ENCODE measurements at places on chromosomes 3 and 15.

- no peak for DNase-seq
Observed at GRCh38 chr3:88075072-88075471, 16.0 kb downstream of the ZNF654 start.

- no peak for DNase-seq
Observed at GRCh38 chr3:147406028-147406931, at the start of gene ZIC4. ZIC4 (minus strand) TSS chr3:147406543; CDS start chr3:147402797, 3,746 bp downstream.

DNA sequence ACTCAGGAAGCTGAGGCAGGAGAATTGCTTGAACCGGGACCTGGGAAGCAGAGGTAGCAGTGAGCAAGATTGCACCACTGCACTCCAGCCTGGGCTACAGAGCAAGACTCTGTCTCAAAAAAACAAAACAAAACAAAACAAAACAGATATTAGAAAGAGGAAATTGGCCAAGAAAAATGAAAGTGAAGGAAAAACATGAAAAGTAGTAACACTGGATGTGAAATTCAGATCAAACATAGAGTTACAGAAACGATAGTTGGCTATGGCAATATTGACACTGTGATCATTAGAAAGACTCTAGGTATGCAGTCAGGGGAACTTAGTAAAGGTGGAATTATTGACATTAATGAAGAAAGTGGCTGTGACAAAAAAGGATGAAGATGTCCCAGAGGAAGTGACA, 13.2 kb upstream of the TIPARP start:
- no peak for DNase-seq

GRCh38 chr3:152296971-152297370, 28.2 kb downstream of the MBNL1 start:
- DNase-seq: no peak

DNA sequence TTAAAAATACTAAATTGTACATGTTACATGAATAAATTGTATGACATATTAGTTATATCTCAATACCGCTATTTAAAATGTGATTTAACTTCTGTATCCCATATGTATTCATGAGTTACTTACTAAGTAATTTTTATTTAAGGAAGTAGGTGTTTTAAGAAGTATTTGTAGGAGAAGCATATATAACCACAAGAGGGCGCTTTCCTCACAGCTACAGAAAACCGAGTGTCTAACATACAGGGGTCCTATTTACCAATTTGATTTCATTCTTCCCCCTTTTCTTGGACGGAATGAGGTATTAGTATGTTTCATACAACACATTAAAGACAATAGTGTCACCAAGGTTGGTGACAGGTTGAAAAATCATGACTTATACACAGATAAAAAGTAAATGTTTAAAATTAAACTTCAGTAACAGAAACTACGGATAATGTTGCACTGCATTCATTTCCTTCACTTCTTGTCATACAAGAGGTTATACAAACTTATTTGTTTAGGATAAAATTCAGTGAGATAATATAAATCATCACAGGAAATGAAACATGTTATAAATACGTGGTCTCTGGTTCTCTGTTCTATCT, 253.6 kb downstream of the MAGI1 start:
- DNase-seq: no peak

DNA sequence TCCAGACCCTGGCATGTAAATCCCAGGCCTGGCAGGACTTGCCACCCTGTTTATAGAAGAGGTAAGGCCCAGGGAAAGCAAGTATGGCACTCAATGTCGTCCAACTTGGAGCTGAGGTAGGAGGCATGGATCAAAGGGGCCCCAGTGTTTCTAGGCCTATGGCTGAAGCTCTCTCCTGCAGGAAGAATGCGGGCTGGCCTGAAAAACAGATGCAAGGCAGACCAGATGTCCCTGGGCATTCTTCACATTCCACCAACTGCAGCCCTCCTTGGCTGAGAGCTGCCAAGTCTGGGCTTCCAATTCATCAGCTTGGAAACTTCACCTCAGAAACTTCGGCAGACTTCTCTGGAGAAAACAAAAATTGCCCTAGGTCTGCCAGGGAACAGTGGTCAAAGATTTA, 22.2 kb downstream of the MESD start:
- DNase-seq: no peak

DNA sequence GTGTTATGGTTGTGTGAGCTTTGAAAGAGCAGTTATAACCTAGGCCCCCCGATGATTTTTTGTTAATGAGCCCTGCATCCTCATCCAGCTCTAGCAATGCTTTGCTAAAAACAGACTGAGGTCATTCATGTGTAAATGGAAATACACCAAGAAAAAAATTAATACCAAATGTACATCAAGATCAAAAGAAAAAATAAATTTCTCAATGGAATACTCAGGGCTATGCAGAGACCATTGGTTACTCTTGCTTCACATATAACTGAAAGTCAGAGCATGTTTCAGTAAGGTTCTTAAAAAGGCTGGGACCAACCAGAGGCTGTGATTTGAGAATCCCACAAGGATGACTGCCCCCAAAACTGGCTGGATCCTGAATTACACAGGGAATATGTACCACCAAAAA, 48.0 kb downstream of the ARHGAP31 start:
- no peak for DNase-seq

GRCh38 chr3:137304313-137305056, 346.7 kb downstream of the IL20RB start:
- DNase-seq: no peak

DNA sequence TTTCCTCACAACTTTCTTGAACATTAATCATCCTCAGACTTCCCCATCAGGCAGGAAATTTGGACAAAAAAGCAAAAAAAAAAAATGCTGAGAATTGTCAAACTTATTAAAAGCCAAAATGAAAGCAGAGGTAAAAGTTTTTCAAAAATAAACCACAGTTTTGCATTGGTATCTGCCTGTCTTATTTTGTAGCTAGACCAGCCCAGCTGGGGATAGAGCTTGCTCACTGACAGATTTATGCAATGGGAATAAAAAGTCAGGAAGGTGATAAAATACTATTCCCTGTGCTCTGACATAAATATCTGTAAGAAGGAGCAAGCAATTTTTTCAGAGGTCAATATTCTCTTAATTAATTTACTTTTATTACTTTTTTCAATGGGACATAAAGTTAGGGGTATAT, 1006.7 kb upstream of the ALCAM start:
- no peak for DNase-seq

- no peak for DNase-seq
Observed at GRCh38 chr3:65995030-65995429, 43.7 kb downstream of the MAGI1 start.

GRCh38 chr3:181313335-181313734, 323.8 kb upstream of the DNAJC19 start:
- DNase-seq: no peak

GRCh38 chr3:172106989-172107388, 67.6 kb downstream of the FNDC3B start:
- no peak for DNase-seq

DNA sequence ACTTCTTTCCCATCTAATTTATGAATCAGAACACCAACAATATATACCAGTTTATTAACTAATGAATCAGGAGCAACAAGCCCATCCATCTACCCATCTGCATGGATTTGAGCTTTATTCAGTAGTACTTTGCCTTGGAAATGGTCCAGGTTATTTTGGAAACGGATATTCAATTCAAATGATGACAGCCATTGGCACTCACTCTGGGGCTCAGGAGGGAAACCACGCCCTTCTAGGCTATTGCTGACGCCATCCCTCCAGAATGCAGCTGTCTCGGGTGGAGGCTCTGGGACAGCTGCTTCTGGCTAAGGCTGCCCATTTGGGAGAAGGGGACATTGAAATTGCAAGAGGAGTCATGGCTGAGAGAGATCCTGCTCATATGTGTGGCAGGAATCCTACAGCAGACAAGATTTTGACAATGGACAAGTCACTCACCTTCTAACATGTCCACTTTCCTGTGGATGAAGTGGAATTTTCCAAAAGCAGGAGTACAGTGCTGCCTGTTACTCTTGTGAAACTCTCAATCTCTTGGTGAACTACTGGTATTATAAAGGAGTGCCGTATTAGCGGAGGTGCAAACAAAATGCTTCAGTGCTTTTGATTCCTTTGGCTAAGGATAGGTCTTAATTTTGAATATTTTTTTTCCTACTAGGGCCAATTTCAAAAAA, 29.3 kb upstream of the TRAK1 start:
- no peak for DNase-seq

GRCh38 chr15:45810201-45810600, 175.4 kb downstream of the SQOR start:
- DNase-seq: no peak

DNA sequence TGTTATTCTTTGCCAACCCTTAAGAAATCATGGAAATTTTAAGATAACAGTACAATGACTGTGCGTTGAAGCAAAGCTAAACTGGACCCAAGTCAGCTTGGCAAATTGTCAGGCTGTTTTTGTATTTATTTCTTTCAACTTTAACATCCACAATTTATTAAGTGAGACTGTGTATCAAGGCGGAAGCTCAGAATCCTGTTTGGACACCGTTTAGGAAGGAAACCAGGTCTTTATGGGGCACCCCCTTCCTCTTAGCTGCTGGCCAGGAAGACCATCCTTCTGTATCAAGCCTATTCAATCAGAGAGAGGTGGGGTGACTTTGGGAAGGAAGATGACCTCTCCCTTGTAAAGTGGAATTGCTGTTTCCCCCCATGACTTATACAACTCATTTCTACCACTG, 166.0 kb downstream of the MCTP2 start:
- DNase-seq: no peak

GRCh38 chr3:72657666-72658065, 190.6 kb downstream of the SHQ1 start:
- DNase-seq: no peak

GRCh38 chr3:134445636-134446035, 40.1 kb downstream of the ANAPC13 start:
- no peak for DNase-seq

GRCh38 chr3:105786990-105787389, 81.8 kb downstream of the CBLB start:
- DNase-seq: no peak

DNA sequence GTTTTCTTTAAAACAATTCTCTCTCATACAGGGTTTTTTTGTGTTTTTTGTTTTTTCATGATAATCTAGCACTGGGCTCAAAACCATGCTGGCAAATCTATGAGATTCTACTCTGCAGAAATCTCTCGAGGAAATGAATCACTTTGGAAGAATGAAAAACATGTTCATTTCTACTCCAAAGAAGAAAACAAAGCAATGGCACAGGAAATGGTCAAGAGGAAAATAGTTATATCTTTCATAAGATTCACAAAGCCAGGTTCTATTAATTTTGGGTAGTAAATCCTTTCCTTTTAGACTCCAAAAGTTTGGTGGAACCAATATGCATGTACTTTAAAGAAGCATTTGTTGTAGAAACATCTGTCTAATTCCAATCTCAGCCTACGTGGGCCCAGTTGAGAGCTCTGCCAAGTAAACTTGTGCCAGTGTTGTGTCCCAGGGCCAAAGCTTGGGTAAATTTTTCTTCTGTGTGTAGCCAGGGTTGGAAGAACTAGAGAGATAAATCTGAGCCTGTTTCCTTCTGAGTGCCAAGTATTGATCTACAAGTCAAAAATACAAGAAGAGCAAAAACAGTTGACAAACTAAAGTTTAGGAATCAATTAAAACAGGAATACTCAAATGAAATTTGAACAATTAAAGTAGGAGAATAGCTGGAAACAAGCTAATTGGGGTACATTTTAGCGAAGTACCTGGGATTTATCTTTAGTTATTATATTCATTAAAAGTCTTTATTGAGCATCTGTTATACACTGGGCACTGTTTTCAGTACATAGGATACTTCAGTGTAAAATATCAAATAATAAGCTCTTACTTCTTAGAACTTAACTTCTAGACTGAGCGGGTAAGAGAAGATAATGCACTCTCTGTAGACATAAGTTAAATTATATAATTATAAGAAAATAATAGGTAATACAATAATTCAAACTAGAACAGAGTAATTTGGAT, 657.5 kb upstream of the NECTIN3 start:
- DNase-seq: no peak

GRCh38 chr3:13495351-13495813, 15.3 kb downstream of the HDAC11 start:
- no peak for DNase-seq

GRCh38 chr3:49165771-49166751, at the start of gene CCDC71:
CCDC71 (minus strand) TSS chr3:49166331; CDS start chr3:49164208, 2,123 bp downstream.
- DNase-seq: peak; percentile 11

- no peak for DNase-seq
Observed at GRCh38 chr3:141793476-141794260, 30.5 kb downstream of the GRK7 start.

- DNase-seq: no peak
Observed at GRCh38 chr15:40055576-40056293, 16.8 kb upstream of the SRP14 start.

- no peak for DNase-seq
Observed at GRCh38 chr15:84764989-84765388, 16.6 kb downstream of the ZNF592 start.

DNA sequence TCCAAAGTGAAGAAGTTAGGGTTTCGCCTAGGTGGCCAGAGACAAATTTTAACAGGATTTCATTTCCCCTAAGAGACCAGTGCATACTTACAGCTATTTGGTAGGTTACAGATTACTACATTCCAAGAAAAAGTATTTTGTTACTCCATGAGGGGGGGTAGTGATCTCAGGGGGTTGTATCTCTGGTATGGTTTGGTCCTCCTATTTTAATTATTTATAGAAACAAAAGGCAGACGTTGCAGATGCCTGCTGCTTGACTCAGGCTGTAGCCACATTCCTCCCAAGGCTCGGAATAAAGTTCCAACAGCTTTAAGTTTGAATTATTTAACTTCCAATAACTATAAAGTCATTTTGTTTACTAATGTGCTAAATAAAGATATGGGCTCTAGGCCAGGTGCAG, 1.3 kb upstream of the TRIM59 start:
- no peak for DNase-seq

DNA sequence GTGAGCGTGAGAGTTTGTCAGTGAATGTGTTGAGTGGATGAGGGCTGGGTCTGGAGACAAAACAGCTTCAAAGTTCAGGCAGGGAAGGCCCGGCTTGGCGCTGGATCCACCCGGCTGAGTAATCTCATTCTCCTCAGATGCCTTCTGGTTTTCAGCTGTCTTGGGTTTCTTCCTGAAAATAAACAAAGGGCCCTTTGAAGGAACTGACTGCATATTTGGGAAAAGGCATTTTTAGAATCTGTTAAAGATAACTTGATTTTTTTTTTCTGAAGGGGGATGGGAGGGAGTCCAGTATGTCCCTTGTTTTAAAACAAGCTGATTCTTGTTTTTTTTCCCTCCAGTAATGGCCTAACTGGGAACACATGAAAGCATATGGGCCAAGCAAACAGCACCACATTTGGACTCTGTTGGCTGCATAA, 86.4 kb downstream of the TIGIT start:
- peak; percentile 68 for DNase-seq

DNA sequence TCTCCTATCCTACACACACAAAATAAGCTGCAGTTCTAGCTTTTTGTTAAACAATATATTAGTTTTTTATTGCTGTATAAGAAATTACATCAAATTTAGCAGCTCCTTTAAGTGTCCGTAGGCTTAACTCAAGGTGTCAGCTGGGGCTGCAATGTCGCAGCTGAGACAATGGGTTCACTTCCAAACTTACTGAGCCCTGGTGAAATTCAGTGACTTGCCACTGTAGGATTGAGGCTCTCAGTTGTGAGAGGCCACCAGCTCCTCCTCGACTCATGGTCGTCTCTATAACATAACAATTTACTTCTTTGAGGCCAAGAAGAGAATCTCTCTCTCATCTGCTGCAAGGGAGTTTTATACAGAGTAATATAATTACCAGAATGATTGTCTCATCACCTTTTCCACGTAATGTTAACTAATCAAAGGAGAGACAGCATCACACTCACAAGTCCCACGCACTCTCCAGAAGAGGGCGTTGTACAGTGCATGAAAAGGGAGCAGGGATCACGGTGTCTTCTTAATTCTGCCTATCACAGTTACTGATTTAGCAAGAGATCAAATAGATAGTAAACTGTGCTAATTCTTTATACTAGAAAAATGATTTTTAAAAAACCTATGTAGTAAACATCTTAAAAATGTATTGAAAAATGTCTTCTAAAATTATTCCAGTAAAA, 735.6 kb upstream of the GBE1 start:
- DNase-seq: no peak

Measured in nucleus accumbens (tissue), 56 donors.